ENCODE measurements at places on chromosomes 5 and 9.

GRCh38 chr9:130526854-130527650 lies 52.3 kb upstream of the FUBP3 start:
- no peak for DNase-seq

DNA sequence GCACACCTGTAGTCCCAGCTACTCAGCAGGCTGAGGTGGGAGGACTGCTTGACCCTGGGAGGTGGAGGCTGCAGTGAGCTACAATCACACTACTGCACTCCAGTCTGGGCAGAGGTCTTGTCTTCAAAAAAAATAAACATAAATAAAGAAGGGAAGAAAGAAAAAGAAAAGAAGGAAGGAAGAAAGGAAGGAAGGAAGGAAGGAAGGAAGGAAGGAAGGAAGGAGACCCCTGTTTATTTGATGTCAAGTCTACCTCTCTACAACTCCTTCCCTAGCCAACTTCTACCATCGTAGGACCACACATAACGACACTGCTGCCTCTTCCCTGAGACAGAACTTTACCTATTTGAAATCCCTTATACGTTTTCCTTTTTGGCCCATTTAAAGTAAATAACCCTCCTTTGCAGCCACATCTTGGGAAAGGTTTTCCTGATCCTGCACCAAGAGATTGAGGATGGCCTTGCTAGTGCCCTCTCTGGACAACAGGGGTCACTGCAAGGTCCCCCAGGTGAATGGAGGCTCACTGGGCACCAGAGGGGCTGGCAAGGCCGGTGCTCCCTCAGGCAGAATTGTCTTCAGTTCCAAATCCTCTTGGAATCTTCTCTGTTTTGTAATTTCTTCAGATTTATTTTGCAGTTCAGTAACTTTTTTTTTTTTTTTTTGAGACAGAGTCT lies 10.5 kb downstream of the RPS14 start:
- DNase-seq = peak; percentile 41

GRCh38 chr5:143244990-143245389 lies 158.5 kb downstream of the NR3C1 start:
- DNase-seq = peak; percentile 9

DNA sequence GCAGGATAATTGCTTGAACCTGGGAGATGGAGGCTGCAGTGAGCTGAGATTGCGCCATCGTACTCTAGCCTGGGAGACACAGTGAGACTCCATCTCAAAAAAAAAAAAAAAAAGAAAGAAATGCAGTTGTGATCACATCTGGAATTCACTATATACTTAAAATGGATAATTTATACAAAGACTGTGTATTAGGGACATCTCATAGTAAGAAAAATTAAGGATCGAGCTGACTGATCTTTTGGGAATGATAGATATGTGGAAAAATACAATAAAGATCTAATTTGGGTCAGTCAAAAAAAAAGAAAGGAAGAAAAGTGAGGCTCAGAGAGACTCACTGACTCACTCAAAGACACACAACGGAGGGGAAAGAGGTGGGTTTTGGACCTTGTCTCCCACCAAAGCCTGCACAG lies 73.2 kb upstream of the STXBP1 start:
- no peak for DNase-seq

- no peak for DNase-seq
These were observed 576.1 kb downstream of the SLCO4C1 start for GRCh38 chr5:101720033-101720432.

DNA sequence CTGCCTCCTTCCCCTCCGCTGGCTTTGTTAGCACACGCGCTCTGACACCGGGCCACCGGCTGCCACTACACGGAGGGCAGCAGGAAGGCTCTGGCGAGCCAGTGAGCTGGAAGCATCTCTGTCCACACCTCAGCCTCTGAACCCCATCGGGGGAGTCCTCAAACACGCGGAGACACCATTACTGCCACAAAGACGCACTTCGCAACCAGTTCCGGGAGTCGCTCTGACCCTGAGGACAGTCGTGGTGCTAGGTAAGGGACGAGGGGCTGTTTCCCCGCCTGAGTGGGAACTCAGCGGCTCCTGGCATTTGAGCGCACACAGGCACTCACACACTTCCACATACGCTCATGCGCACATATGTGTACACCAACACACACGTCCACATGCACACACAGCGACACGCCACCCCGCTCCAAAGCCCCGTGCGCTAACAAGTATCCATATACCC lies 160.0 kb downstream of the C9orf152 start:
- DNase-seq = no peak
